Fibroblast of skin of scalp (primary cell): ENCODE measurements at places on chromosomes 3 and 15.

- DNase-seq: peak; percentile 18
Observed at GRCh38 chr3:177262396-177262795, 65.1 kb upstream of the TBL1XR1 start.

GRCh38 chr3:8632402-8633237 lies 12.0 kb downstream of the SSUH2 start:
- DNase-seq: no peak

DNA sequence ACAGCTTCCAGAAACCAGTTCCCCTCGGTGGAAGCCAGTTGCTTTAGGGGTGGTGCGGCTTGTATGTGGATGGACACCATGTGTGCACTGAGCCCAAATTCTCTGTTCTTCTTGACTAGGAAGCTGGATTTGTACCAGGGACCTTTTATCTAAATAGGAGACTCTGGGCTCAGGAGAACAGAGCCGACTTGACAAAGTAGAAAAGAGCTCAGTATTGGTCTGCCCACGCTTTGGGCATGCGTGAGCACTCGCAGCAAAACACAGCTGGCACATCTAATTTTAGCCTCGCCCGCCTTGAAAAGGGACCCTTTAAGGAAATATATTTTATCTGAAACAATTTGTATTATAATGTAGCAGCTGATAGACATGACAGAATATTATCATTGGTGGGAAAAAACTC lies 1.1 kb upstream of the RBMS3 start:
- DNase-seq: no peak

DNA sequence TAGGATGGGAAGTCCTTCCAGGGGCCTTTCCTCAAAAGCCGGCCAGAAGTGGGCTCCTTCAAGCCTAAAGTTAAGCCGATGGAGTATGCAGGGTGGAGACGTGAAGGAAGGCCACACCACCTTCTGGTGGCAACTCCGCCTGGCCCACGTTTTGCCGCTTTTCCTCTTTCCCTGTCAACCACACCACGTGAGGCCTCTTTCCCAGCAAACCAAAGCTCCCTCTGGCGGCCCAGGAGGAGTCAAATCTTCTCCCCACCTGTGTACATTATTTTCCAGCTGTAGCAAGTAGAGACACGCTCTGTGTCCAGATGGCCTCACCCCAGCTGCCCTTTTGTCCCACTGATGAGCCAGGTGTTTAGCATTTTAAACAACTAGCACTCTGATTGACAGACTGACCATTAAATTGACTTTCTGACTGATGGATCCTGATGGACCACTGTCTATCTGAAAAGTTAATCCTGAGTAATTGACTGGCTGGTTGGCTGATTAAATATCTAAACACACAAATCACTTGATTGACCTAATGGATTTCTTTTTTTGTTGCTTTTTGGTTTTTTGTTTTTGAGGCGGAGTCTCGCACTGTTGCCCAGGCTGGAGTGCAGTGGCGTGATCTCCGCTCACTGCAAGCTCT lies 59.6 kb upstream of the ZBTB38 start:
- peak; percentile 59 for DNase-seq

GRCh38 chr3:23495507-23495906 lies 292.4 kb downstream of the UBE2E2 start:
- no peak for DNase-seq

DNA sequence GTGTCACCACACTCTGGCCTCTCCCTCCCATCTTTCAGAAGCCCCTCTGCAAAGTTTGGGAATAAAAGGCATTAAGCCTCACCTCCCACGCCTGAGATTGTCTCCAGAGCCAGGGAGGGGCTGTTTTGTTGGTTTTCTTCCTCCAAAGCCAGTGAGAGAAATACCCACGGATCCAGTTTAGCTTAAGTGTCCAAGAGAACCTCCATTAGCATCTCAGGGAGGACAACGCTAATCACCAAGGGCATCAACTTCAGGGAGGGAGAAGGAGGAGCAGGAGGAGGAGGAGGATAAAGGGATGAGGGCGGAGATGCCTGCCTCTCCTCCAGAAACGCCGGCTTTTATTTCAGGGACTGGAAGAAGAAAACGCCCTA lies 101.6 kb downstream of the SRGAP3 start:
- DNase-seq: no peak

- no peak for DNase-seq
Observed at GRCh38 chr3:31636694-31637442, 104.1 kb downstream of the STT3B start.

DNA sequence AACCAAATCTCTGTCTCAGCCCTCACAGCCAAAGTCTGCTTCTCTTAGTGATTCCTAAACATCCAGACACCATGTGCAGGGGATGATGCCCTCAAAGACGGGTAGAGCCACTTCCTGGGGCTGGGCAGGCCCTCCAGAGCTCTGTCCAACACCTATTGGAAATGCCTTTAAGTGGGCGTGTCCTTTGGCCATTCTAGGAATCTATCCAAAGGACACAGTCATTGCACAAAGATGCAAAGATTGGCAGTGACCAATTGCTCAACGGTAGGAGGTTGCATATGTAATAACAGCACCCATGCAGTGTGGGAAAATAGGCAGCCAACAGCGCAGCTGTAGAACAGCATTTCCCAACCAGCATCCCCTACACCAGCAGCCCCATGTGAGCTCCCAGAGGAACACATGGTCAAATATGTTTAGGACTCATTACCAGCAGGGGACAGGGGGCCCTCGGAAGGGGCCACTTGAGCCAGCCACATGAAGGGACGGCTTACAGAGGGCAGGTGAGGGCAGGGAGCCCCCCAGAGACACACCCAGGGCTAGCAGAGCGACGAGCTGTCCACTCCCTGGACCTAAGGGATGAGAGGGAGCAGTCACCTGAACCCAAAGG lies 142.8 kb upstream of the IQSEC1 start:
- peak; percentile 38 for DNase-seq

GRCh38 chr3:126450219-126450618 lies 25.5 kb downstream of the ZXDC start:
- no peak for DNase-seq

- no peak for DNase-seq
Observed at GRCh38 chr3:127165036-127165435, 27.9 kb upstream of the PRR23E start.

DNA sequence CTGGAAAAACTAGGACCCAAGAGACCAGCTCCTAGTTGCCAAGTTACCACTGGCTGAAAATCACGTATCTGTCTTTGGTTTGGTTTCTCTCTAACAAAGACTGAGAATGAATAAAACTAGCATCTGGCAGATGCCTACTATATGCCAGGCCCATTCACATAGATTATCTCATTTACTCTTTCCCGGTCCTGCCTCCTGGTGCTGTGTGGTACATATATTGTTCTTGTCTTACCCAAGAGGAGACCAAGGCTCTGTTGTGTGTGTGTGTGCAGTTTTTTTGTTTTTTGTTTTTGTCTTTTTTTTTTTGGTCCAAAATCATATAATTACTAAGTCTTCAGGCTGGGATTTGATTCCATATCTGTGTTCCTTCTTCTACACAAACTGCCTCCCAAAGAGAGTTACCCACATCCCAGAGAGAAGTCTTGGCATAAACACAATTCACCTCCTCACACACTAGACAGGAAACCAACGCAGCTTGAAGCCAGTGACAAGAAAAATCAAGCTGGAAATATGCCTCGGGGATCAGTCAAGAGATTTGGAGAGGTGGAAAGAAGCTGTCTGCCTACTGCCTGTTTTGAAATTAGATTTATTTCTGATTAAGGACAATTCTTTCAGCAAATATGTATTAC lies 891 bp downstream of the AHSG start:
- peak; percentile 6 for DNase-seq
